ENCODE measurements at places on chromosomes 5 and 9. TPM values are rescaled to one million over a fixed set of nuclear protein-coding genes. Genes with fewer than 3 reads are reported as not detected.

- no peak for DNase-seq
Measured at GRCh38 chr5:170186856-170187255, 45.9 kb upstream of the C5orf58 start.

DNA sequence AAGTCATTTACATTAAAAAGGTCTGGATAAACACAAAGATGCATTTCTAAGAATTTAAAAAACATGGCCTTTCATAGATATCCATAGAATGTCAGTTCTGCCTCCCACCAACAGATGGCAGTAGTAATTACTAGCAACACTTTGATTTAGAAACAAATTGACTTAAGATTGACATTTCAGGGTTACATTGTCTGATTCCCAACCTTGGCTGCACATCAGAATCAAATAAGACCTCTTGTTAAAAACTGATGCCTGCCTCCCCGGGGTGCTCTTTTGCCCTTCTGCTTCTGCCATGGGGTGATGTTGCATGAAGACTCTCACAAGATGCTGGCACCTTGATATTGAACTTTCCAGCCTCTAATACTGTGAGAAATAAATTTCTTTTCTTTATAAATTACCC, 146.2 kb upstream of the GPR151 start:
- DNase-seq: no peak

- DNase-seq: no peak
Measured at GRCh38 chr9:26325444-26325829, 567.2 kb downstream of the CAAP1 start.

- no peak for DNase-seq
Measured at GRCh38 chr9:37197158-37198038, 77.0 kb downstream of the ZCCHC7 start.

DNA sequence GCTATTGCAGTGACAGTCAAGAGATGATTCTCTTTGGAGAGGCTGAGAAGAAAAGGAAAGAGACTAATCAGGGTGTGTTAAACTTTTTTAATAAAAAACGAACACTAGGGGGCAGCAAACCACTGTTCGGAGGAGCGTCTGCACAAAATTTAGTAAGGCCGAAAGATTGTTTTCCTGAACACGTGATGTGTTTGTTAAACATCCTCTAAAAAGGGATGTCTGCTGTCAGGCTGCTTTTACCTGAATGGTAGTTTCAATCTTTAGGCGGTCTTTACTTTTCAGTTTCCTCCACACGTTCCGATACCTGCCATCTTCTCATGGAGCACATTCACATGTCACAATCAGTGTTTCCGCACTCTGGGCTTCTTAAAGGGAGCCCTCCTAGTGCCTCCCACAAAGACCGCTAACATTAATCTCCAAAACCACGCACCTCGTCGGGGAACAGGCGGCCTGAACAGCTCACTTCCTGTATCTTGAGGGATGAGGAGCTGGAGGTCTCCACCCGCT, 125.2 kb downstream of the GPBP1 start:
- DNase-seq: peak; percentile 86

Gene GGTA1
- polyA plus RNA-seq: 5.7 TPM

Gene ZNF462
- polyA plus RNA-seq: 35.3 TPM
